ENCODE measurements at places on chromosomes 16 and 17.

- DNase-seq, result no peak
Measured at GRCh38 chr17:57972151-57972550, 15.9 kb downstream of the VEZF1 start.

- no peak for DNase-seq
Measured at GRCh38 chr16:2150418-2151187, 2.2 kb downstream of the RAB26 start.

GRCh38 chr17:73419881-73420280 is 108.1 kb upstream of the CDC42EP4 start:
- DNase-seq, result no peak

DNA sequence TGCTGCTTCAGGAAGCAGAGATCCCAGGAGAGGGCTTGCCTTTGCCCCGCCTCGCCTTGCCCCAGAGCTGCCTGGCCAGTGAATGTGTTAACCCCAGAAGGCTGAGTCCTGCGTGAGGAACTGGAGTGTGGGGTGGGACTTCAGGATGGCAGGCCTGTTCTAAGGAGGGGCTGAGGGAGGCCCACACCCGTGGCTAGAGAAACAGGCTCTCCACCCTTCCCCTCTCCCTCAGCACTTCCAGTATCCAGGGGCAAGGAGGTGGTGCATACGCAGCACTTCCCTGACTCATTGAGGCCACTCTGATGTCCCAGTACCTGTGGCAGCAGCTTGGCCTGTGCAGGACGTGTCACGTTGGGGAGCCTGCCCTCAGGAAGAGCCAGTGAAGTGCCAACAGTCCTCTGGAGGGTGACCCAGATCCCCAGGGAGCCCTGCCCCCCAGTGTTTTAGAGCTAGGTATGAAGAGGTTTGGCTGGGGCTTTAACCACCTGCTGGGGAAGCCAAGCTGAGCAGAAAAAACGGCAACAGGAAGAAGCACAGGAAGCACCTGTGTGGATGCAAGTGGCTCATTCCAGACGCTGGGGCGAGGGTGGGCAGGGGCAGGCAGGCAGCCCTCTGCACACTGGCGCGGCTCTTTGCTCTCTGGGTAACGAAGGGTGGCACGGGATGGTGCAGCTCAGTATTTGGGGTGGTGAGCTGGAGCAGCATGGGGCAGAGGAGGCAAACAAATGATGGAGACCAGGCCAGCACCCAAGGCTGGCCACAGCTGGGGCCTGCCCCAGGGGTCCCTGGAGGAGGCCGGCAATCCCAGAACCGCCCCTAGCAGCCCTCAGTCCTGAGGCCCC is 14.7 kb upstream of the CTCF start:
- no peak for DNase-seq

- DNase-seq, result no peak
Measured at GRCh38 chr17:61833536-61834193, 29.7 kb downstream of the BRIP1 start.

- DNase-seq, result no peak
Measured at GRCh38 chr17:39099663-39100286, 51.7 kb downstream of the PLXDC1 start.

DNA sequence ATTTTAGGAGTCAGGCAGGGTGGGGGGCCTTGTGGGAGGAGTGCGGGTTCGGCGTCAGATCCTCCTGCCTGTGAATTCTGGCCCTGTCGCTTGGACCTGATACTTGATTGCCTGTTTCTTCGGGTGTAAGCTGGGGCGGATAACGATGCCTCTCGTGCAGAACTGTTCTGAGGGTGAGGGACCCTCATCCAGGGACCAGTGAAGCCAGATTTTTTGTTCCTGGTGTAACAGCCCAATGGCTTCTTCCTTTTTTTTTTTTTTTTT is 1.3 kb downstream of the TBCD start:
- DNase-seq, result no peak

DNA sequence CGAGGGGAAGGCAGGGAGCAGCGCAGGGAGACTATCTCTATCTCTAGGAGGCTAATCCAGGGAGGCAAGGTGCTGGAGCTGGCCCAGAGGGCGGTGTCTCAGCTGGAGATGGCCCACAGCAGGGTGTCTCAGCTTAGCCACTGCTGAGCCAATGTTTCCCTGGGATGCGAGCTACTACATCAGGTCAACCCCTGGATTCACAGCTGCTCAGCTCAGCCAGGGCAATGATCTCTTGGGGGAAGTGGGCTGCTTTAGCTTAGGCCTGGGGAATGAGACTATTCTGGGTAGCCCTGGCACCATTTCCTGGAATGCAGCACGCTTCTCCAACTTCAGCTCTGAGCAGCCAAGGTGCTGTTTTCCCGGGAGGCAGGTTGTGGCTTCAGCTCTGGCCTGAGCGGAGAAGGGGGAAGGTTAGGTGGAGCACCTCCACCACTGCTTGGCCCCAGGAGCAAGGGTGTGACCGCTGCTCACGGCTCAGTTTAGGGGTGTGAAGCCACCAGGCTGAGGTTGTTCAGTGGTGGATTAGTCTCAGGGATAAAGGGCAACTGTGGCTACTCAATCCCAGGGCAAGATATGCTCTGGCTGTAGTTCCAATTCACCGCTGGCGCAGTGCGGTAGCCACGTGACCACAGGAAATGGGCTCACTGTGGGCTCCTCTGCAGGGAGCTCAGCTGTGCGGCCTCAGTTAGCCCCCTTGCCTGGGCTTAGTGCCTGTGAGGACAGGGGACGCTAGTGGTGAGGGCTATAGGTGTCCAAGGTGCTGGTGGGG is 5.2 kb upstream of the PRSS21 start:
- peak; percentile 25 for DNase-seq

- no peak for DNase-seq
Measured at GRCh38 chr17:13051915-13052314, 34.1 kb upstream of the ELAC2 start.

DNA sequence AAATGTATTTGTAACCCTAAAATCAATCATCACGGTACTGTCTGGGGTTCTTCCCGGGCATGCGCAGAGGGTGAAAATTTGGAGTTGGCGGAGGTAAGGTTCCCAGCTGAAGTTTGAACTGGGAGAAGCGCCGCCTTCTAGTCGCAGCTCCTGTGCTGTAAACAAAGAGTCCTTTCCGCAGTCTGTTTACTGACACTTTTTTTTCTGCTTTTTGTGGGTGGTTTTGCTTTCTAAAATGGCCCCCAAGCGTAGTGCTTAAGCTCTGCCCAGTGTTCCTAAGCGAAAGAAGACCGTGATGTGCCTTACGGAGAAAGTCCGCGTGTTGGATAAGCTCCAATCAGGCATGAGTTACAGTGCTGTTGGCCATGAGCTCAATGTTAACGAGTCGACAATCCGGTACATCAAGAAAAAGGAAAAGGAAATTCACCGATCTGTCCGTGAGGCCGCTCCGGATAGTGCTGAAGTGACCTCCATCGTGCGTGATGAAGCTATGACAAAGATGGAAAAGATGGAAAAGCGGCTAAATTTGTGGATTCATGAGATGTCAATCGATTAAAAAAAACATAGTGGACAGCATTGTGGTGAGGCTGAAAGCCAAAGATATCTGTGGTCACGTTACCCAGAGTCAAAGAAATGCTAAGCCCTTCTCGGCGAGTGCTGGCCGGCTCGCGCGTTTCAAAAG is 570 bp upstream of the CFDP1 start:
- DNase-seq, result no peak

DNA sequence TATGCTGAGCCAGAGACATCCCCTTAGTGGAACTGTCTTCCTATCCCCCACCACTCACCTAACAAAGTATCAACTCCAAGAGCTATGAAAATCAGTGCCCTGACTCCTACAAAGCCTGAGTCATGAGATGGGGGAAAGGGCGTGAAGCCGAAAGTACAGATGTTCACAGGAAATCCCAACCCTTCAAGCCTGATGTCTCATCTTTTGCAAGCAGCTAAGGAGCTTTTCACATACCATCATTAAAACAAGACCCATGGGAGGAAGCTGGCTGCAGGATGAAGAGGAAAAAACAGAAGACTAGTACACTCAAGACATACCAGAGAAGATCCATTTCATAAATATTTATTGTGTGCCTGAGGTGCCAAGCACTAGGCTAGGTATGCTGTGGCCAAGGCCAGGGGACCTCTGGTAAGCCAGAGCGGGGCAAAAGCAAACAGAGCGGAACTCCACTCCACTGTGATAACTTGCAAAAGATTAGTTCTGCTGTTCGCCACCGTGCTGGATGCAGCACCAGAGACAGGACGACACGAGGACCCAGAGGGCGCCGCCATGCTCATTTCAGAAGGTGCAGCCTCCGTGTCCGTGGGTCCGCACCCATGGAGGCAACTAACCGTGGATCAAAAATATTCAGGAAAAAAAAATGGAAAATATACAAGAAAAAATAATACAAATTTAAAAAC is 4.5 kb upstream of the MNT start:
- no peak for DNase-seq
